Large intestine (tissue), 12 donors: ENCODE measurements at places on chromosomes 7 and 10. TPM values are rescaled to one million over a fixed set of nuclear protein-coding genes. Genes with fewer than 3 reads are reported as not detected.
A peak's percentile ranks its signal among the peaks of the same experiment; 100 is the strongest.

ARMC3 gene
- 0.52 TPM for polyA plus RNA-seq

STEAP2 gene
- 19.2 TPM for polyA plus RNA-seq

GTF2I gene
- polyA plus RNA-seq = 195 TPM

VWA2 gene
- polyA plus RNA-seq = 4.6 TPM

LIPF gene
- polyA plus RNA-seq = not detected

GRCh38 chr10:8056871-8057331 is 2.4 kb downstream of the GATA3 start:
- DNase-seq = no peak

DNA sequence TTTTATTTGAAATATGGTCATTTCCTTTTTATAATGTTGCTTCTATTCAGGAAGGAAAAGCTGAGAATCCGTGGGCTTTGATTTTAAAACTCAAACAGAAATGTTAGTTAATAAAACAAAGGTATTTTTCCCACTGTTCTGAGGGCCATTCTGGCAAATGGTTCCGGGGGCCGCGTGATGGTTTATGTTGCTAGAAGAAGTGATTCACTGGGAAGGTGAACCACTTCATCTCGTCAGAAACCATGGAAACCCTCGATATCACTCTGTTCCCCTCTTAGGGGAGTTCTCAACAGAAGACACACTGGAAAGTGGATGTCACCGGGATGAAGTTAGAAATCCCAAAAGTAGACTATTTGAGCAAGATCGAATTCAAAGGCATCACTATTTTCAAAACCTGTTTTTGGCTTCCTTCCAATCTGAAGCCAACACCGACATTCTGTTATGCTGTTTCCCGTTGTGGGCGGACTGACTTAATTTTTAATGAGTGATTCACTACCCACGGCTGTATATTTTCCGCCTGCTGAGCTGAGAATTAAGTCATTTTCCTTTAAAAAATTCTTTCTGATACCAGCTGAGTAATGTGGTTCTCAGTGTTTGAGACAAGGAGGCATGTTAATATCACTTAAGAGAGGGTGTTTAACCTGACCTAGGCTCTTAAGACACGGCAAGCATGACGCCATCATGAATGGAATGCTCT is 84.1 kb downstream of the PTPRE start:
- DNase-seq = no peak

GRCh38 chr10:104446151-104446550 is 92.5 kb downstream of the CFAP58 start:
- DNase-seq = no peak

- peak; percentile 72 for DNase-seq
Measured at GRCh38 chr10:5283305-5284158, 81.2 kb upstream of the UCN3 start.

DNA sequence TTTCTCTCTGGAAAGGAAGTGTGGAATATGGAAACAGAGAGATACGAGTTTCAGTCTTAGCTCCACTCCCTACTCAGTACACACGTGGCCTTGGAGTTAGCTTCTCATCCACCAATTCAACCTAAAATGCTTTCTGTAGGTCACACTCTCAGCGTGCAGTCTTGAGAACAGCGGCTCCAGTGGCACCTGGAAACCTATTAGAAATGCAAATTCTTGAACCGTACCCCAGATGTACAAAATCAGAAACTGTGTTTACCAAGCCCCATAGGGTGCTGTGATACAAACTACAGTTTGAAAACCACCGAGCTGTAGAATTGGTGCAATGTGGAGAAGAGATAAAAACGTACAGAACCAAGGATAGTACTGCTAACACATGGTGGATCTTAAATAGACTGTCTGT is 91.1 kb upstream of the SP4 start:
- DNase-seq = no peak

GRCh38 chr10:8829592-8829991 is 775.1 kb downstream of the GATA3 start:
- DNase-seq = no peak

- DNase-seq = peak; percentile 31
Measured at GRCh38 chr10:103884681-103885139, 29.3 kb upstream of the SH3PXD2A start.

GRCh38 chr10:70477661-70478162 is 855 bp upstream of the PALD1 start:
- DNase-seq = peak; percentile 60

DNA sequence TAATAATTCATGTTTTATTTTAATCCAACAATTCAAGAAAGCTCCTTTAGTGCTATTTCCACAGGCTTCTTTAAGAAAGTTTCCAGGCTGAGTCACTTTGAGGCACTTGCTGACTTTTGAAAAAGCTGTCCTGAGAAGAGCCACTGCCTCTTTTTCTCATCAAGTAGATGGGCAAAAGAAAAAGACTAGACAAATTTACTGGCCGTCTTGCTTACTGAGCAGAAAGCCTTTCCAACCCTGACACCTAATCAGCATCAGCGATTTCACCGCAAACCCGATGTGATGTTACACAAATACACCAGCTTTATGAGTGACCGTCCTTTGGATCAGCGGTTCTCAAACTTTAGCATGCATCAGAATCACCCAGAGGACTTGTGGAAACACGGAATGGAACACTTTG is 24.3 kb downstream of the CTTNBP2 start:
- no peak for DNase-seq
